Endothelial cell of umbilical vein (primary cell): ENCODE measurements at places on chromosomes 13 and 19. TPM values are rescaled to one million over a fixed set of nuclear protein-coding genes. Genes with fewer than 3 reads are reported as not detected.

The POGLUT2 gene
- total RNA-seq: 22.5 and 22.7 TPM in 2 replicates

The KISS1R gene
- not detected in 2 replicates for total RNA-seq

The SGCG gene
- total RNA-seq: not detected in 2 replicates

GRCh38 chr13:110116072-110116487 lies 190.9 kb downstream of the COL4A1 start:
- H3K4me3 ChIP-seq: no peak overlapping the region
- peak; percentile 59 for DNase-seq
- no peaks in the 10 kb centered on the region for H3K36me3 ChIP-seq
